ENCODE measurements at places on chromosomes 1 and 21.

- peak; percentile 35 for DNase-seq
Observed at GRCh38 chr1:26907071-26907917, 6.5 kb downstream of the NR0B2 start.

- peak; percentile 13 for DNase-seq
Observed at GRCh38 chr1:87880764-87881163, 552.1 kb downstream of the LMO4 start.

DNA sequence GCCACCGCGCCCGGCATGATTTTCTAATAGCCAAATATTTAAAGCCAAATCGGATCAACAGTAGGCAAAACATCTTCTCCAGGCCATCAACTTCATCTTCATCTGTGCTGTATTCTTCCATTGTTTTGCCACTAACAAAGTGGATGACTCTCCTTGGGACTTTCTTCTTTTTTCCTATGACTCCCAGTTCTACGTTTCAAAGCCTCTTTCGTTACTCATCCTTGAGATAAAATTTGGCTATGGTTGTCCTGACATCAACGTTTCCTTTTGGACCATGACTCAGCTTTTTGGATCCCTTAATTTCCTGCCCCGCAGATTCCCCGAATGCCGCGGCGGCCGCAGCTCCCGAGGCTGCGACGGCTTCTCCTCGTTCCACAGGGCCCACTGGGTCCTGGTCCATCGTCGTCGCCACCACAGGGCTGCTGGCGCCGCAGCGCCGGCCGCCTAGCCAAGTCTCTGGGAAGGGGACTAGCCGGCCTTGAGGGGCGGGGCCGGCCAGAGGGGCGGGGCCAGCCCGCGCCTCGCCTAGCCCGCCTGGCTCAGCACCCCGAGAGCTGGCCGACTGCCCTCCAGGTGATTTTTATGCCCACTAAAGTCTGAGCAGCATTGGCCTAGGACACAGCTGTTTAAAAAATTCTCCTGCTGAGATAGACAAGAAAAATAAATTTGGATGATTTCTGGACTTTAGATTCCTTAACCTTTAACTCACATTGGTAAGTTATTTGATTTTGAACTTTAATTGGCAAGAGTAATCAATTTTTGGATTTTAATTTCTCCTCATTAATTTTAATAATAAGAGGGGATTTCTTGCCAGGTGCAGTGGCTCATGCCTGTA, 93.9 kb downstream of the ADCY10 start:
- DNase-seq = peak; percentile 50

DNA sequence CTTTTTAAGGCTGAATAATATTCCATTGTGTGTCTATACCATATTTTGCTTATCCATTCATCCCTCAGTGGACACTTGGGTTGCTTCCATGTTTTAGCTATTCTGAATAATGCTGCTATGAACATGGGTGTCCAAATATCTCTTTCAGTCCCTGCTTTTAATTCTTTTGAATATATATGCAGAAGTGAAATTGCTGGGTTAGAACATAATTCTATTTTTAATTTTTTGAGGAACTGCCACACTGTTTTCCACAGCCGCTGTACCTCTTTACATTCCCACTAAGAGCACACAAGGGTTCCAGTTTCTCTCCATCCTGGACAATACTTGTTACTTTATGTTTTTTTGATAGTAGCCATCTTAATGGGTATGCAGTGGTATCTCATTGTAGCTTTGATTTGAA, 65.6 kb downstream of the RIMS3 start:
- no peak for DNase-seq

DNA sequence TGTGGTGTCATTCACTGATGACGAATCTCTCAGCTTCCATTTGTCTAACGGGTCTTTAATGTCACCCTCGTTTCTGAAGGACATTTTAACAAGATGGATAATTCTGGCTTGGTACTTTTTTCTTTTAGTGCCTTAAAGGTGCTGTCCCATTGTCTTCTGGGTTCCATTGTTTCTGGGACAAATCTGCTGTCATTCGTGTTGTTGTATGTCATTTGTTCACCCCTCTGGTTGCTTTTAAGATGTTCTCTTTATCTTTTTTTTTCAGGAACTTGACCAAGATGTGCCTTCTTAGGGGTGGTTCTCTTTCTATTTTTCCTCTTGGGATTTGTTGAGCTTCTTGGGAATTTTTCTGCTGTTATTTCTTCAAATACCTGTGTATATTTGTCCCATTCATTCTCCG, 14.0 kb upstream of the MMEL1 start:
- DNase-seq = no peak

DNA sequence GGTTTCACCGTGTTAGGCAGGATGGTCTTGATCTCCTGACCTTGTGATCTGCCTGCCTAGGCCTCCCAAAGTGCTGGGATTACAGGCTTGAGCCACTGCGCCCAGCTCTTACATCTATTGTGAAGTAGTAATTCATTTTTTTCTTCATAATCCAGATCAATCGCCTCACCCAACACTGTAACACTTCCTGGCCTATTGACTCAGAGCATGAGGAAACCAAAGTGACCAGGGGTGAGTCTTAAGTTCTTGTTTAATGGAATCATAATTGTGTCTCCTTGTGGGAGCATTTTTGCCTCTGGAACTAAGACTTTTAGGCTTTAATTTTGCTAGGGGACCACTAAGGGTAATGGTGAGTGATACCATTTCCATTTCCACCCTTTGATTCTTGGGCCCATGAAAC, 27.4 kb downstream of the TNFSF18 start:
- no peak for DNase-seq

DNA sequence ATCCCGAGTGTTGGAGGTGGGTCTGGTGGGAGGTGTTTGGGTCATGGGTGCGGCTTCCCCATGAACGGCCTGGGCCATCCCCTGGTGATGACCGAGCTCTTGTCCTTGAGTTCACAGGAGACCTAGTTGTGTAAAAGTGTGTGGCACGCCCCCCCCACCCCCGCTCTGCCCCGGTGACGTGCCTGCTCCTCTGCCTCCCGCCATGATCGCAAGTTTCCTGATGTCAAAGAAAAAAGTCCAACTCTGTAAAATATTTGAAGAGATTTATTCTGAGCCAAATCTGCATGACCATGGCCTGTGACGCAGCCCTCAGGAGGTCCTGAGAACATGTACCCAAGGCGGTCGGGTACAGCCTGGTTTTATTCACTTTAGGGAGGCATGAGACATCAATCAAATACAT, 125.1 kb upstream of the COL6A1 start:
- DNase-seq = no peak

DNA sequence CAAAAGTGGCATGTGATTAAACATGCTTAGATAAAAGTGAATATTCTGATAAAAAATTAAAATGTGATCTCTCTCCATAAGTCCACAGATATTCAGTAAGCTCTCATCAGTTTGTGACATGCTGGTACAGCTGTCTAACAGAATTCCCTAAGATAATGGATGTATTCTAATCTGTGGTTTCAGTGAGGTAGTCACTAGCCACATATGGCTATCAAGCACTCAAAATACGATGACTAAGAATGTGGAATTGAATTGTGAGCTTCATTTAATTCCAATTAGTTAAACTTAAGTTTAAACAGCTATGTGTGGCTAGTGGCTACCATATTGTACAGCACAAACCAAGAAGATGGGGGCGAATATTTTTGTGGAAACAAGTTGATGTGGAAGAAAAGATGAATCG, 4.1 kb upstream of the REG4 start:
- no peak for DNase-seq

GRCh38 chr1:47388030-47388890, 27.8 kb upstream of the FOXE3 start:
- no peak for DNase-seq

DNA sequence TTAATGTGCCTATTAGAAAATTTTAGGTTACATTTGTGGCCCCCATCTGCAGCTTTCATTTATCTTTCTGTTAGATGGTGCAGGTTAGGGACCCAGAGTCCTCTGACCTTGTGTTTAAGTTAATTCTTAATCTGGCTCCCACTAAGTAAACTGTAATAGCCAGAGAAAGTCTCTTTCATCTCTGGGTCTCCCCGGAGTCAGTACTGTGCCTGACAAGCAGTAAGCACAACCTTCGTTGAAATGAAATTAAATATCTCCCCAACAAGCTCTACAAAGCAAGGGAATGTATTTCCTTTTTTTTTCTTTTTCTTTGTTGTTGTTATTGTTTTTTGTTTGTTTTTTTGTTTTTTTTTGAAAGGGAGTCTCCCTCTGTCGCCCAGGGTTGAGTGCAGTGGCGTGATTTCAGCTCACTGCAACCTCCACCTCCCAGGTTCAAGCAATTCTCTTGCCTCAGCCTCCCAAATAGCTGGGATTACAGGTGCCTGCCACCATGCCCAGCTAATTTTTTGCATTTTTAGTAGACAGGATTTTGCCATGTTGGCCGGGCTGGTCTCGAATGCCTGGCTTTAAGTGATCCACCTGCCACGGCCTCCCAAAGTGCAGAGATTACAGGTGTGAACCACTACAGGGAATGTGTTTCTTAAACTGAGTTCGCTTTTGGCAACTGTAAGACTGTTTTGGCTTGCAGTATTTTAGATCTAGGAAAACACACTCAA, 81.6 kb downstream of the HHIPL2 start:
- no peak for DNase-seq

- DNase-seq = no peak
Observed at GRCh38 chr21:33039536-33039935, 13.8 kb downstream of the OLIG2 start.

GRCh38 chr1:56336982-56337381, 242.4 kb downstream of the PLPP3 start:
- DNase-seq = no peak

DNA sequence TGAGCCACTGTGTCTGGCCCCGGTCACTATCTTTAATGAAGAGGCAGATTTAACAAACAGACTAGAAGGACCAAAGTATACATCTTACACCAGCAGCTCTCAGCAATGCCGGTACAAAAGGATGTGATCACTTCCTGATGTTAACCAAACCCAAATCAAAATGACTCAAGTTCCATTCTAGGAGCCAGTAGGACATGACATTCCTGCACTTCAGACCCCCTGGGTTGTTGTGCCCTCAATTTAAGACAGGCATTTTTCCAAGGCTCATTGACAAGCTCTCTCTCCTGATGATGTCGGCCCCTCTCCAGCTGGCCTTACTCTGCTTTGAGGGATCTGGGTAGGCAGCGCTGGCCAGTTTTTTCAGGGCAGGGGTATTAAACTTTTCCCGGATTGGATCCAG, 35.1 kb downstream of the YARS1 start:
- DNase-seq = no peak

DNA sequence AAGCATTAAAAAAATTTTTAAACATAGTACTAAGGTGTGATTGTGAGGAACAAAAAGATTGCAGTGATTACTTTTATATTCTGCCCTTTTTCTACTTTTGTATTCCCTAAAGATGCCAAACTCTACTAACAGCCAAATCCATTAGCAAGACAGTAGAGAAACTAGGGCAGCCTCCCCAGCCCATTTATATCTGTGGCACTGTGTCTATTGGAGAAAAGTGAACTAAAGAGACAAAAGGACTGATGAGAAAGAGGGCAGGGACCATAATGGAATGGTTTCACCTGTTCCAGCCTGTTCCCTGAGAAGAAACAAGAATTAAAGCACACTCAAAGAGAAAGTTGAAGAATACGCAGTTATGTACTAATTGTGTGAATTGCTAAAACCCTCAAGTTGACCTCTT, 56.6 kb downstream of the ATG4C start:
- no peak for DNase-seq

DNA sequence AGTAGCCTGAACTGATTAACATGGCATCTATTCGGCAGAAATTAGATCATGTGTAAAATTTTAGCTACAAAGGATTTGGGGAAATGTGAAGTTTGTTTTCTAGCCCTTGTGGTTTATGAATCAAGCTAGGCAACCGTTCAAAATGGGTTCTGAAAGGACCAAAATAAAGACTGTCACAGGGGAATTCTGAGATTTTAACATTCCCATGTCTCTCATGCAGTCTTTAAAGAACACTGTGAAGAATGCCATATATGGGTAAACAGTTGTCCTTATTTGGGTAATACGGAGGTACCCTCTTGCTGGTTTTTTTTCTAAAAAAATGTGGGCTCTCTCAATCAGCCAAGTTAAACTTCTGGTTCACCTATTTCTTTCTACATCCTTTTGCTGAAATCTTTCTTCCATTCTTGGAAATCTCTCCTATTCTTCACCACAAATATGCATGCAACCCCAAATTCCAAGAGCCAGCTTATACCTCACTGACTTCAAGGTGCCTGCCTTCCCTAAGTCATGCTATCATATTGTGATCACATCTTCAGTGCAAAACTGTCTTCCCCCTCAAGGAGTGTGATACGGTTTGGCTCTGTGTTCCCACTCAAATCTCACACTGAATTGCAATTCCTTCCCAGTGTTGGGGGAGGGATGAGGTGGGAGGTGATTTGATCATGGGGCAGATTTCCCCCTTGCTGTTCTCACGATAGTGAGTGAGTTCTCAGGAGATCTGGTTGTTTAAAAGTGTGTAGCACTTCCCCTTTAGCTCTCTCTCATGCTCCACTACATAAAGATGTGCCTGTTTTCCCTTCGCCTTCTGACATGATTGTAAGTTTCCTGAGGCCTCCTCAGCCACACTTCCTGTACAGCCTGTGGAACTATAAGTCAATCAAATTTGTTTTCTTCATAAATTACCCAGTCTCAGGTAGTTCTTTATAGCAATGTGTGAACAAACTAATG, 308.7 kb downstream of the TTLL7 start:
- DNase-seq = no peak

GRCh38 chr1:226400519-226401354, 7.2 kb downstream of the PARP1 start:
- DNase-seq = no peak

DNA sequence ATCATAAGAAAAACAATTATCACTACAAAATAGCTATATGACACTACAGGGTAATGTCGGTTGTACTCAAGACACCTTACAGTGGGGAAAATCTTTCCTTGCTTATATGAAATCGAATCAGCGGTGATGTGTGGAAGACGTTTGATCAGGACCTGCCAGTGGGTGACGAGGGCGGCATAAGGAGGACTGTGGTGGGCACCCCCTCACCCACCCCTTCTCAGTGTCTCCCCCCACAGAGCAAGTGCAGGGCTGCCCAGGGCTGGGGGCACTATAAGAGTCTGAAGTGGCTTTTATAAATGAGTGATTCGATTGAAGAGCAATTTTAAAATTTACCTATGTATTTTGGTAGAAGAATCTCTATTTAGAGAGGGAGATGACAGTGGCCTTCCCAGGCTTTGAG, 35.8 kb downstream of the CRYAA start:
- no peak for DNase-seq

DNA sequence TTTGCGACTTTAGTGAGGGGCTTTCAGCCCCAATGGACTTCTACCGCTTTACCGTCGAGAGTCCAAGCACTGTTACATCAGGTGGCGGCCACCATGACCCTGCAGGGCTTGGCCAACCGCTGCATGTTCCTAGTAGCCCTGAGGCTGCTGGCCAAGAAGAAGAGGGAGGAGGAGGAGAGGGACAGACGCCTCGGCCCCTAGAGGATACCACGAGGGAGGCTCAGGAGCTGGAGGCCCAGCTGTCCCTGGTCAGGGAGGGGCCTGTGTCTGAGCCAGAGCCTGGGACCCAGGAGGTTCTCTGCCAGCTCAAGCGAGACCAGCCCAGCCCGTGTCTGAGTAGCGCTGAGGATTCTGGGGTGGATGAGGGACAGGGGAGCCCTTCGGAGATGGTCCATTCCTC, 8.6 kb upstream of the SLC25A34 start:
- DNase-seq = no peak

Data from pulmonary artery endothelial cell (primary cell).